ENCODE measurements at places on chromosomes 7 and 10.

- no peaks in the 10 kb centered on the region for H3K36me3 ChIP-seq
- H3K27ac ChIP-seq, result no peak overlapping the region
- DNase-seq, result no peak
- no peaks in the 10 kb centered on the region for H3K4me1 ChIP-seq
Observed at GRCh38 chr10:16803464-16803863, 13.8 kb downstream of the RSU1 start.

DNA sequence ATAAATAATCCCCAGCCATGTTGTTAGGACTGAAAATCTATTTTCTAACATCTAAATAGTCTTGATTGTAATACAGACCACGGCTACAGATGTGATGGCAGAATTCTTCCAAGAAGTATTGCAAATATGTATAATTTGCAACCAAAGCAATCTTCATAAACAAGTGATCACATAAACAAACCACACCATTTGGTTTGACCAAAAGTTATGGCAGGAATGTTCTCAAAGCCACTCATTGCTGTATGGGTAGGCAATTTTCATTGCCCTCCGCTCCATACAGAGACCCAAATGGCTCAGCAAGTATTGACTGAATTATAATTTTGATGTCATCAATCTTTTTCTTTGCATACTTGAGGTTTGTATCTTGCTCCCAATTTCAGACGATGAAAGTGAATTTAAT is 19.0 kb upstream of the RHOBTB1 start:
- peaks cover 11% of the 10 kb centered on the region for H3K36me3 ChIP-seq
- no peak overlapping the region for H3K27ac ChIP-seq
- DNase-seq, result no peak
- peaks cover 33% of the 10 kb centered on the region for H3K4me1 ChIP-seq

- H3K4me3 ChIP-seq, result no peak overlapping the region
- no peaks in the 10 kb centered on the region for H3K27me3 ChIP-seq
- no peaks in the 10 kb centered on the region for H3K36me3 ChIP-seq
- DNase-seq, result no peak
Observed at GRCh38 chr7:43072530-43072929, 39.9 kb upstream of the HECW1 start.

GRCh38 chr7:36827726-36828703 is 103.7 kb upstream of the AOAH start:
- no peaks in the 10 kb centered on the region for H3K27me3 ChIP-seq
- DNase-seq, result no peak
- H3K36me3 ChIP-seq, result no peaks in the 10 kb centered on the region
- H3K4me1 ChIP-seq, result no peaks in the 10 kb centered on the region
- H3K27ac ChIP-seq, result no peak overlapping the region
- H3K4me3 ChIP-seq, result no peak overlapping the region
